ENCODE measurements at places on chromosomes 13 and 19. TPM values are rescaled to one million over a fixed set of nuclear protein-coding genes. Genes with fewer than 3 reads are reported as not detected.
A peak's percentile ranks its signal among the peaks of the same experiment; 100 is the strongest.

- DNase-seq = no peak
Measured at GRCh38 chr13:37460166-37460565, 138.4 kb downstream of the POSTN start.

GRCh38 chr19:1691589-1692290, 39.3 kb upstream of the TCF3 start:
- DNase-seq = no peak

GRCh38 chr13:26062853-26063444, 11.1 kb upstream of the SHISA2 start:
- DNase-seq = peak; percentile 48

DNA sequence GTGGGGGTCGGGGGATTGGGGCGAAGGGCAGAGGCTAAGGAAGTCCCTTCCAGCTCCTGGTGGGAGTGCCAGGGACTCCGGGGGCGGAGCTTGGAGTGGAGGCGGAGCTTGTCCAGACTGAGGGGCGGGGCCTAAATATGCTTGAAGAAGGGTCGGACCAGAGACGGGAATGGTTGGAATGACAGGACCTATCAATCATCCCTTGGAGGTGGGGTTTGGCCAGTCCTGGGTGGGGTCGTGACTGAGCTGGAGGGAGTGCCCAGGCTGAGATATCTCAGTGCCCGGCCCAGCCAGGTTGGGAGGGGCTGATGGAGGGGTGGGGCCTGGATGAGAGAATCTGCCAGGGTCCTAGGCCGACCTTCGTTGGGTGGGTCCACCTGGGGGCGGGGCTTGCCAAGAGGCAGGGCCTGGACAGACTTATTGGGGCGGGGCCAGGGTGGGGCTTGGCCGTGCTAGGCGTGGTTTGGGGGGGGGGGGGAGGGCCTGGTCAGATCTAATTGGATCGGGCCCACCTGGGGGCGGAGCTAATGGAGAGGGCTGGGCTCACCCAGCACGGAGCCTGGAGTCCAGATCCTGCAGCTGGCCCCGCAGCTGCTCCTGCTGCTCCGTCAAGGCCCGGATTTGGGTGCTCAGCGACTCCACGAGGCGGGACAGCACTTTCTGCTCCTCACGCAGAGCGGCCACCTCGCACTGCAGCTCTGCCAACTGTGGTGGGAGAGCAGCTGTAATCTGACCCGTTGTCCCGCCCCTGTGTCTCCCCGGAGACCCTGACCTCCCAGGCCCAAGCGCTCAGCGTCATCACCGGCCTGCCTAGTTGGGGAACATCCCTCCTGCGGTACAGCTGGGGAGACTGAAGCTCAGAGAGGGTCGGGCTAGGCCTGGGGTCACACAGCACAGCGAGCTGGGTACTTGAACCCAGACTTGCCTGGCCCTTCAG, 2.6 kb upstream of the WIZ start:
- peak; percentile 93 for DNase-seq

- no peak for DNase-seq
Measured at GRCh38 chr13:48443442-48444208, 30.7 kb upstream of the LPAR6 start.

- DNase-seq = no peak
Measured at GRCh38 chr13:45416516-45417128, 1.6 kb downstream of the SLC25A30 start.

GRCh38 chr13:50309318-50309717, 294.1 kb downstream of the KCNRG start:
- no peak for DNase-seq

- DNase-seq = peak; percentile 49
Measured at GRCh38 chr19:13207237-13207845, 57.1 kb downstream of the IER2 start.

DNA sequence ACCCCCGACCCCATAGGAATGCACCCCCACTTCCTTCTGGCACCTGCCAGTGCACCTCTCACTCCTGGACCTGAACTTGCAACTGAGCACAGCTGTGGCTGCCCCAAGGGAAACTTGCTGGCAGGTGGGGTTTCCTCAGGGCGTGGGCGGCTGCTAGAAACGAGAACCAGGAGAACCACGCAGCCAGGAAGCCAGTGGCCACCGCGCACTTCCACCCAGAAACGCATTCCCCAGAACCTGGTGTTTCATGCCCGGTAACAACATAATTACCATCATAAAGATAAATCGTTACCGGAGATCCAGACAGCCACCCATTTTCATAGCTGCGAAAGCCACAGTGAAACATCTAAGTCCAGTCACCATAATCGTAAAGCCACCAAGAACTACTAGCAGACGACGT, 75.2 kb upstream of the C13orf46 start:
- no peak for DNase-seq

DNA sequence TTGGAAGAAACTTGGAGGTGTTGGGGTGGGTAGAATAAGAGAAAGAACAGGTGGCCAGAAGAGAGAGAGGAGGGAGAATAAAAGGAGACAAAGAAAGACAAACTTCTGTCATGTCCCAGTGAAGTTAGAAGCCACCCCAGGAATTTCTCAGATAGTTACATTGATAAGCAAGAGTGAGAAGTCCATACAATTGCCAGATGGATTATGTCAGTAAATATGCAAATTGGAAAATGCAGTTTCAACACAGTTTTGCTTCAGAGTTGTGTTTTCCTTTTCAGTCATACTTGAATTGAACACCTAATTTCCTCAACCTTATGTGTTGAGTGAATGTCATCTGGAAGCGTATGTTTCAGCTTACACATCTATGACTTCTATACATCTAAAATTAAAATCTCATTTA, 139.2 kb downstream of the RXFP2 start:
- no peak for DNase-seq

- peak; percentile 34 for DNase-seq
Measured at GRCh38 chr19:12720851-12721655, 2.7 kb downstream of the TNPO2 start.

DNA sequence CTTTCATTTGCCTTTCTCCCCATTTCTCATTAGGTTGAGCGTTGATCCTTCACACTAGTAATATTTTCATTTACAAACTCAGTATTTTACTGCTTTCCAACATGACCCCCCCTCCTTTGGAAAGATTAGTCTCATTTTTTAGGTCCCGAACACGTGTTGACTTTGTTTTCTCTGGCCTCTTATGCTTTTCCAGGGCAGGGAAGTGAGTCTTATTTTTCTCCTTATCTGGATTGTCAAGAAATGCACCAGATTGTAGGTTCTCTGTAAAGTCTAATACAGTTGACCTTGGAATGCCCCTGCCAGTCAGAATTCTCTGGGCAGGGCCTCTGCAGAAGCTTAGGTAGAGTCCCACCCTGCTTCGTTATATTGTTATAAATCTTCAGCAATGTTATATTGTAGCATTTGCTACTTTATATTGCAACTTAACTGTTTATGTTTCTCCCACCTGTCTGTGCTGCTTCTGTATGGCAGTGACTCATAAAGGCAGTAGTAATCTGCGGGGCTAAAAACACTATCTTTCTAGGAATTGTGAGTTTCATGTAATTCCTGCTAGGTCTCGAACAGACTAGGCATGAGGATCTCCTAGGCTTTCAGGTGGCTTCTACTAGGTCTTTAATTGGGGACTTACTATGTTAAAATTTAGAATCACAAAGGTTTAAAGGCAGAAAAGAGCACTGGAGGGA, 2.0 kb downstream of the TDRD3 start:
- no peak for DNase-seq

DNA sequence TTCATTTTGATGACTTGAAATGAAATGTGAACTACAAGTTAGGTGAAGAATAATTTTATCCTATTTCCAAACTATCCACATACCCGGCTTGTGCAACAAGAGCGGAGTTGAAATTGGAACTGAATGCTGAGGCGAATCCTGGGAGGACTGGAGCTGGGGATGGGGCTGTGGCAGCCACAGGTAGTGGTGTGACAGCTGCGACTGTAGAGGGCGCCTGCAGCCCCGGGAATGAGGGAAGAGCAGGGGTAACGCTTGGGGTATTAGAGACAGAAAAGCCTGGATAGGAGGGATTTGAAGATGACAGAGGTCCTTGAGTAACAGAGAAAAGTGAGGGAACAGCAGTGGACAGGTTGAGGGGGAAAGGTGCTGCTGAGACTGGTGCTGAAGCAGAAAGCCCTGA, 22.0 kb upstream of the STOML3 start:
- no peak for DNase-seq

GRCh38 chr13:50421473-50422130, 406.4 kb downstream of the KCNRG start:
- no peak for DNase-seq

SHISA2 gene
- 0.12 TPM for total RNA-seq

C19orf38 gene
- 1.3 TPM for total RNA-seq

ADGRL1 gene
- 17.8 TPM for total RNA-seq

ARRDC5 gene
- total RNA-seq = not detected

RXFP2 gene
- total RNA-seq = not detected

All from heart right ventricle (tissue), 16 donors.